Stimulated activated naive CD8-positive, alpha-beta T cell treated with anti-CD3 and anti-CD28 coated beads, Interleukin-15, Interleukin-2, amounts not matched to agents 100 U/mL and 50 U/mL, for 24 hours (primary cell): ENCODE measurements at places on chromosomes 3 and 15.

DNA sequence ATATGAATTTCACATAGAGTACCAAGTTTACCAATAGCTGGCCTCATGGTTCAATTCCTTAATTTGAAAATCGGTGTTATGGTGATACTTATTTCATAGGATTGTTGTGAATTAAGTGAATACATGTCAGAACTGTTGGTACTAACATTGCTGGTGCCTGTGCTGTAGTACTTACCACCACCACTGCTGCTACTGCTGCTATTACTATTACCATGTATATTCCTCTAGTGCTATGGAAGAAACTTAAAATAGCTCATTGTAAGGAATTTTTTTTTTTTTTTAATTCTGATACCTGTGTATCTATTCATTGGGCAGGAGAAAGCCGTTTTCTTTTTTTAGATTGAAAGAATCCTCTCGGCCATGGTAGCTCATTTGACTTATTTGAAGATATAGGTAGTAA, 3.6 kb downstream of the FYTTD1 start:
- no peak for DNase-seq

- no peak for DNase-seq
Observed at GRCh38 chr15:77361456-77361855, 58.4 kb downstream of the PEAK1 start.

- no peak for DNase-seq
Observed at GRCh38 chr3:145286937-145287336, 874.0 kb downstream of the PLOD2 start.

DNA sequence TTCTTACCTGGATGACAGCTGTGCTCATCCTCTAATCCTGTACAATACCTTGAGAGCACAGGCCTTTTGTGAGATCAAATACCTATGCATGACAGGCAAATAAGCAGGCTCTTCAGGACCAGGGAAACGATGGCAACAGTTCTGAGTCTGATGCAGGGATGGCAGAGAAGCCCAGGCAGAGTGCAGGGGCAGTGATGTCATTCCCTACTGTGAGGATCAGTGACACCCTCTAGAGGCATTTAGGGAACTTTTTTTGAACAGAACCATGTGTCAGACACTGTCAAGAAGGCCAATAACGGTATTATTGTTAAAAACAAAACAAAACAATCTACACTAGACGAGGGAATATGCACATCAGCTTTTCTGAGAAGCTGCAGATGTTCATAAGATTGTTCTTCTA, 314.8 kb upstream of the CTDSPL start:
- DNase-seq = no peak

- peak; percentile 43 for DNase-seq
Observed at GRCh38 chr15:44545913-44546802, 9.2 kb downstream of the EIF3J start.

DNA sequence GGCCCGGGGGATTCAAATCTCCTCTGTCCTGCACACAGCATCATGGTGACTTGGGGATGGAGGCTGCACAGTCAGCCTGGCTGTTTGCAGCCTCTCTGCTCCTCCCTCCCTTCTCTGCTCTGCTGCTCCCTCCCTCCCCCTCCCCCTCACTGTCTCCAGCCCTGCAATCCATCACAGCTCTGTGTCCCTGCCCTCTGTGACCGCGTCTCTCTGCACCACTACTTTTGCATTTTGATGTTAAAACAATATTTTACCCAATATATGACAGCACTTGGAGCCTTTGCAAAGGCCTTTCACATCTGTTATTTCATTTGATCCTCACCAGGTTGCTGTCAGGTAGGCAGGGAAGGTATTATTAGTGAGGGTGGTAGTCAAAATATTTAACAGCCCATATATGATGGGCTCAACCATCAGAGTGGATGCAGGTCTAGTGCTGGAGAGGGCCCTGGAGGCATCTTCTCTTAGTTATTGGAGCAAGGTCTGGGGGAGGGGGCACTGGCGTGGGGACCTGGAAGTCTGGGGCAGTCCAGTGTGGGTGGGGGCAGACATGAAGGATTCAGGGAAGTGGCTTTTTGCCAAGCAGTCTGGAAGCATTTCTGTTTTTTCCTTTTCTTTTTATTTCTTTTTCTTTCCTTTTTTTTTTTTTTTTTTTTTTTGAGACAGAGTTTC, 16.3 kb upstream of the VPS8 start:
- DNase-seq = no peak

DNA sequence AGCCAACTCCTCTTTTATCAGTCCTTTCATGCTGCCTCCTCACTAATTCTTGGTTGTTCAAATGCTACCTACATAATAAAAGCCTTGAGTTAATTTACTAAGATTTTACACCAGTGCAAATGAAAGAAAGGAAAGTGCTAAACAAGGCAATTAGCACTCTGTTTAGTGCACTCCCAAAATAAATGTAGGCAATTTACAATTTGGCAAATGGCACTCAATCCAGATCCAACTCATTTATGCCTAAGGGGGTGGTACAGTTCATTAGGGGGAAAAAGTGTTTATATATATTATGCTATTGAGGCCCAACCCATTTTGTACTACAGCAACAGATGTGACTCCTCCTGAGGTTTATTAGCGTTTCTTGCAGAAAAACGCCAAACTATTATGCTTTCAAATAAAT, 370.1 kb downstream of the NR2F2 start:
- no peak for DNase-seq

GRCh38 chr3:52649461-52650210, 36.1 kb downstream of the PBRM1 start:
- DNase-seq = no peak

- no peak for DNase-seq
Observed at GRCh38 chr3:44159696-44160300, 81.9 kb upstream of the TOPAZ1 start.

DNA sequence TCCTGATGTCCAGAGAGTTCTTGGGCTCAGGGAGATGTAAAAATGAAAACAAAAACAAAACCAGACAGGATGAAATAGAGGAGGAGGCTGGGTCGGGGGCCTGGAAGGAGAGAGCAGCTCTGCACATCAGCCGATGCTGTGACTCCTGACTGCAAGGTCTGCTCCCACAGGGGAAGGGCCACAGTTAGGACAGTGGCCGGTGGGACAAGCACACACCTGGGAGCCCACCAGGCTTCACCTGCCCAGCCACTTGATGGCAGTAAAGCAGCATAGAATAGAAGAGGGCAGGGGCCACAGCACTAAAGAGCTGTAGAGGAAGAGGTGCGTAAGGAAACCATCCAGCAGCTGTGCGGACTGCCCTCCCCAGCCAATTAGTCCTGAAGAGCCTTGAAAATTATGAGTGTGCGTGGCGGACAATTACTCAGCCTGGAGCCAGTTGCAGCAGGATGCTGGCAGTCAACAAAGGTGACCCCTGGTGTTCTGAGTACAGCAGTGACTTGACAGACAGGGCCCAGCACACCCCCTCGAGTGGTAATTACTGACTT, 29.8 kb downstream of the ALS2CL start:
- no peak for DNase-seq

DNA sequence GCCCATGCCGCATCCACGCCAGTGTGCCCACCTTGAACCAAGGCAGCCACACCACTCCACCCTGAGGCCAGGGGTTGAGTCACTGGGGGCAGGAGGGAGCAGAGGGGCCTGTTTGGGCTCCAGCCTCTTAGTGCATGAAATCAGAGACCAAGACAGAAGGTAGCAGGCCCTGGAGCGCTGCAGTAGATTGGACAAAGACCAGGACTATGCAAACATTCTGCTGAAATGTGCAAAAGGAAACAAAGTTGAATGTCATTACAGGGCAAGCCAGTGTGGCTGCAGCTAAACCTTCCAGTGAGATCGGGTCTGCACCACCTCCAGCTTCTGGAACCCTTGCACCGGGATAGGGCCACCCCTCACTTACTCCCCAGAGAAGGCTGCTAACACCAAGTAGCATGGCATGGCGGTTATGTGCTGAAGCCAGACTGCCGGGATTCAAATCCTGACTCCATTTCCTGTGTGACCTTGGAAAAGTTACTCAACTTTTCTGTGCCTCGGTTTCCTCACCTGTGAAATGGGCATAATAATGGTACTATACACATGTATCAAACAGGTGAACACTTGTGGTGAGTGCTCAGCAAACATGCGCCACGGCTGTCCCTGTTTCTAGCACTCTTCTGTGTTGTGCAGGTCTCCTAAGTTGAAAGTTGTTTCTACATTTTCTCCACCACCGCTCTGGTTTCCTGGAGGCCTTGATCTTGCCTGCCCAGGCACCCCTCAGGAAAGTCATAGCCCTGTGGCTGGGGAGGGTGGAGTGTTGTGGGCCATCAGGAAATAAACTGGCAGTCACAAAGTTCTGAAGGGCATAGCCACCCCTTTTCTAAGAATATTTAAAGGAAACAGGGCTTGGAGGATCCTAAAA, 25.0 kb upstream of the GP9 start:
- DNase-seq = no peak

GRCh38 chr3:129122412-129123011, 908 bp upstream of the RAB43 start:
- no peak for DNase-seq

- no peak for DNase-seq
Observed at GRCh38 chr15:81507831-81508230, 133.8 kb upstream of the TMC3 start.

DNA sequence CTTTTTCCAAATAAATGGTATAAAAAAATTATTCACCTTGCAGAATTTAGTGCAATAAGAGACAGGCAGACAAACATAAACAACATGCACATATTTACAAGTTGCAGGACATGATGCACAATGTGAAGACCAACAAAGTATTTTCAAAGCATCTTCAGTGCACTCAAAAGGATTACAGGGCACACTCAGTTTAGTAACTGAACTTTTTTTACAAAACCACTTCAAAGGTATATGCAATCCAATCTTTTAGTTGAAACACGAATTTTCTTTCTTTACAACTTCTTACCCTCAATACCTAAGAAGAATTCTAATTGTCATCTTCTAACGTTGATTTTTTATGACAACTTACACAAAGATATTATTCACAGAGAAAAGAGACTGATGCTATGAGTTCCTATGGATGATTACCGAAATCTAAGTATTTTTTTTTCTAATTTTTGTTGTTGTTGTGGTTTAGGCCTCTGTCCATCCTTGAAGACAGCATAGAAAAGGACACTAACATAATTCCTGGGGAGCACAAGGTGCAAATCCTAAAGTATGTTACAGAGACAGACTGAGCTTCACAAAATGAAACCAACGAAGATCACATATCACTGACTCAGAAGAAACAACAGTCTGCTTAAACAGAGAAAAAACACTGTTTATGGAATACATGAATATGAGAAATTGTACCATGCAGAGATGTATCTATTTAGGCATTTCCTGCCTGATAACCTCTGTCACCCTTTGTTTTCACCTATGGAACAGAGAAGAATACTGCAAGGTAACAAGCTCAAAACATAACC, 50.3 kb downstream of the ZMAT3 start:
- DNase-seq = no peak

GRCh38 chr3:110495201-110495927, 576.3 kb upstream of the NECTIN3 start:
- no peak for DNase-seq

DNA sequence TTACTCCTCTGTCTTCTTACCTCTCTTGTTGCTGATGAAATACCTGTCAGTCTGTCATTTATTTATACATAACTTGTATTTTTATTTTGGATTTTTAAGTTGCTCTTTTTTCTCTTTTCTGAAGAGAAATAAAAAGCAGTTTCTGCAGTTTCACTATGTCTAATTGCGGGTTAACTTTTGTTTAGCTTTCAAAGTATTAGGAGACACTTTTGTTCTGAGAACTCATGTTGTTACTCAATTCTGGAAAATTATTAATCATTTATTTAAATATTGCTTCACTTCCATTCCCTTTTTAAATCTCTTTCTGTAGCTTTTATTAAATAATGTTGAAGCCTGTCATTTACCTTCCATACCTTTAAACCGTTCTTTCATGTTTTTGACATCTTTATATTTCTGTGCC, 29.2 kb downstream of the MYLK start:
- no peak for DNase-seq

DNA sequence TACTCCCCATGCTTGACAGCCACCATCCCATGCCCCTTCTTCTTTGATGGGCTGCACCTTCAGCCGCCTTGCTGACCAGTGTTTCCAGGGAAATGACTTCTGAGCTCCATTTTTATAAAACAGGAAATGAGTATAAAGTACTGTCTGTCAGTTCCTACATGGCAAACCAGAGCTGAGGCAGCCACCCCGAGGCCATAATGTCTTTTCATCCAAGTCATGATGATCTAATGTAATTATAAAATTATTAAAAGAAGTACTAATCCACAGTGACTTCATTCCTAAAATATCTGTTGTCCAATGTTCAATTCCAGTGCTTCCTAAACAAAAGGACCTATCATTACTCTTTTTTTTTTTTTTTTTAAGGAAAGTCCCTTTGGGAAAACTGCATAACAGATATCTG, 75.2 kb upstream of the HERC1 start:
- no peak for DNase-seq

DNA sequence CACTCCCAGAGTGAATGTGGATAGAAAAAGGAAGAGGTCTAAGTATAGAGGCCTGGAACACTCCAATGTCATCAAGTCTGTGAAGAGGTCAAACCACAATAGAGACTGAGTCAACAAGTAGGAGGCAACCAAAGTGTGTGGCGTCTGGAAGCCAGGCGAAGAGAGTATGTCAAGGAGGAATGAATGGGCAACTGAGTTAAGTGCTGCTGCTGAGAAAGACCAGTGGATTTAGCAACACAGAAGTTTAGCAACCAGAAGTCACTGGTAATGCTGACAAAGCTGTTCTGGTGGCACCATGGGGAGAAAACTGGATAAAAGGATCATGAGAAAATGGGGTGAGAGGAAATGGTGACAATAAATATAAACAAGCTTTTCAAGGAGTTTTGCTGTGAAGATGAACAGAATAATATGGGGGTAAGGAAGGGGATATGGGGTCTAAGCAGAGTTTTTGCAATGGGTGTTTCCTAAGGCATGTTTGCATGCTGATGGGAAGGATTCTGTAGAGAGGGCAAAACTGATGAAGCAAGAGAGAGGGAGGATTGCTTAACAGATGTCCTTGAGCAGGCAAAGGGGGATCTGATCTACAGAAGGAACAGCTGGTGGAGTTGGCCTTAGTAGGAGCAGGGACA, 38.4 kb downstream of the PCOLCE2 start:
- DNase-seq = peak; percentile 10

DNA sequence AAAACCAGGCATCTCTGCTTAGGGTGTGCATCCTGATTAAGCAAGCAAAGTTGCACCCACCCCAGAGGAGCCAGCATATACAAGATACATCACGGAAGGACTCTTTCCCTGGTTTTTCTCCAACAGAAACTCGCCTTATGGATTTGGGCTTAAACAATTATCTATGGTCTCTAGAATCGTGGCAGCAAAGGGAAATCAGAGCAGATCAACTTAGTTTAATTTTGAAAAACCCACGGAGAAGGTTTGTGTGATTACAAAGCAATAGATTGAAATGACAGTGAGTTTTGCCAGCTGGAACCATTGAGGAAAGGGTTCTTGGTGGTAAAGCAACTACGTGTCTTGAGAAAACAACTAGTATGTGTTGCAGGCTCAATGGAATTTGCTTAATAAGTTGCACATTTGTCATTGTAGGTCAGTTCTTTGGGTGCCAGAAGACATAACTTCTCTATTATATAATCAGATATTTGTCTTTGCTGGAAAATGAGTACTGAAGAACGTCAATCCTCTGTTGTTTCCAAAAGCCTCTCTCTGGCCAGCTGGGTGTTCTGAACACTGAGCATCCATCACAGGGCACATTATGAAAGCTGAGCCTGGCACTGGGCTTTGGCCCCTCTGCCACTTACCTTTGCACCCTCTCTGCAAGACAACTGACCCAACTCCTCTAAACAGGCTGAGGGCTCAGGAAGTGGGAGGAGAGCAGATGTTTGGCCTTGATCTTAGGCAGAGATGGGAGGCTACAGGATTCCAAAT, 75.7 kb upstream of the FBN1 start:
- no peak for DNase-seq
